ENCODE measurements at places on chromosomes 6 and 20.

GRCh38 chr6:1641343-1641885, 31.7 kb downstream of the FOXC1 start:
- no peak for DNase-seq

GRCh38 chr20:39089797-39090196, 127.7 kb downstream of the DHX35 start:
- no peak for DNase-seq

DNA sequence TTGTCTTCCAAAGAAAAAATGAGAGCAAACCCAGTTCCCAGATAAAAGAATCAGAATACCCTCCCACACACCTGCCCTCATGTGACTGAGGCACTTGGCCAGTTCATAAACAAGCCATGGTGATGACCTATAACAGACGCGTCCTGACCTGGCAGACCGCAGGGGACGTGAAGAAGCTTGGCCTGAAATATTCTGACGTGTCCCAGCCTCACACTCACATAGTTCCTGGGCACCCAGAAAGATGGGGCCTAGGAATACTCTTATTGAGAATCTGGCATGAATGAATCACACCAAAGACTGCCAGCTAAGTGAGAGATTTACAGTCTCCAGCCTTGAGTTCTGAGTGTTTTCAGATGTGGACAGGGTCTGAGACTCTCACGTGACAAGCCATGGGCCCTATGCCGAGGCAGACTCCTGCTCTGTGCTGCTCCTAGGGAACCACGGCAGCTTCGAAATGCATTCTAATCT, 17.2 kb upstream of the MAP3K4 start:
- no peak for DNase-seq

- DNase-seq = no peak
Measured at GRCh38 chr20:23925789-23926525, 46.4 kb upstream of the CST5 start.

Data from activated naive CD4-positive, alpha-beta T cell (primary cell).